ENCODE measurements at places on chromosomes 11 and 22.

DNA sequence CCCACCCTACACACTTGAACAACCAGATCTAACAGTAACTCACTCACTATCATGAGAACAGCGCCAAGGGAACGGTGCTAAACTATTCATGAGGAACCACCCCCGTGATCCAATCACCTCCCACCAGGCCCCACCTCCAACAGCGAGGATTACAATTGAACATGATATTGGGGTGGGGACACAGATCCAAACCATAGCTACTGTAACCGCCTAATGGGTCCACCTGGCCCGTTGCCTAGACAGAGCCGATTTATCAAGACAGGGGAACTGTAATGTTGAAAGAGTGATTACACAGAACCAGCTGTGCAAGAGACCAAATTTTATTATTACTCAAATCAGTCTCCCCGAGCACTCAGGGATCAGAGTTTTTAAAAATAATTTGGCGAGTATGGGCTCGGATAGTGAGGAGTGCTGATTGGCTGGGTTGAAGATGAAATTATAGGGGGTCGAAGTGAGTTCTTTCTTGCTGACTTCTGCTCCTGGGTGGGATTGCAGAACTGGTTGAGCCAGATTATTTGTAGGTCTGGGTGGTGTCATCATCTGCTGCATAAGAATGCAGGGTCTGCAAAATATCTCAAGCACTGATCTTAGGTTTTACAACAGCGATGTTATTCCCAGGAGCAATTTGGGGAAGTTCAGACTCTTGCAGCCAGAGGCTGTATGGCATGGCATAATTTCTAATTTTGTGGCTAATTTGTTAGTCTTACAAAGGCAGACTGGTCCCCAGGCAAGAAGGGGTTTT lies 17.9 kb upstream of the ZC3H12C start:
- DNase-seq = no peak

- peak; percentile 68 for DNase-seq
Observed at GRCh38 chr22:30005213-30005857, 74.9 kb upstream of the HORMAD2 start.

GRCh38 chr11:2869134-2869526 lies 16.4 kb downstream of the CDKN1C start:
- no peak for DNase-seq

DNA sequence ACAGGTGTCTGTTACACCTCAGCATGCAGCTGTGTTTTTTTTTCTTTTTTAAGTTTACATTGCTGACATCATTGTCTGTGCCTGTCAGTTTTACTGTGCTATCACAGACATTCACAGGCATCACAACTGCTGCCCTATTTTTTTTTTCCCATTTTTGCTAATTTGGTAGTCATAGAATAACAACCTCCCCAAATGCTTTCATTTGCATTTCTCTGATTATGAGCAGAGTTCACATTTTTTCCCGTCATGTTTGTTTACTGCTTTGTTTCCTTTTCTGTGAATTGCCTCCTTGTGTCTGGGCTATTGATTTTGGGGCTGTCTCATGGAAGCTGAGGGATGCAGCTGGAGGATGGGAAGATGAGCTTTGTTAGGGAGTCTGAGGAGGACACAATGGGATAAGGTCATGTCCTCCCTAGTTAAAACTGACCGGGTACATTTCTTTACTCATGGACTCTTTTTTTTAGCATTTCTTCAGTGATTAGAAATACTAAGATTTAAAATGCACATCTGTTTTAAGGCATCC lies 155.1 kb downstream of the LDLRAD3 start:
- DNase-seq = no peak

GRCh38 chr11:61198948-61199523 lies 4.3 kb upstream of the PGA3 start:
- DNase-seq = no peak

DNA sequence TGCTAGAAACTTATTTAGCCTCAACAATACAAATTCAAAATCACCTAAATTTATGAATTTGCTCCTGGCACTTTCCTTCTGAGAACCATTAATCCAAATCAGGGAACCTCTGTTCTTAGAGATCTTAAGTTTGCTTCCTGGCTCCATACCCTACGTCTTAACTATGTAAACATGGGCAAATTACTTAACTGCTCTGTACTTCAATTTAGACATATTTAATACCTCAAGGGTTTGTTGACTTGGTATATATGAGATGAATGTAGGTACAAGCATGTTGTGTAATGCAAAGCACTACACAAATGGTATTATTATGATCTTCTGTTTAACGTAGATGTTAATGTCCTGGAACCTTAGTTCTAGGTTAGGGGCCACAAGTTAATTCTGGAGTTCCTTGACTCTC lies 22.6 kb upstream of the ARHGAP20 start:
- DNase-seq = no peak

DNA sequence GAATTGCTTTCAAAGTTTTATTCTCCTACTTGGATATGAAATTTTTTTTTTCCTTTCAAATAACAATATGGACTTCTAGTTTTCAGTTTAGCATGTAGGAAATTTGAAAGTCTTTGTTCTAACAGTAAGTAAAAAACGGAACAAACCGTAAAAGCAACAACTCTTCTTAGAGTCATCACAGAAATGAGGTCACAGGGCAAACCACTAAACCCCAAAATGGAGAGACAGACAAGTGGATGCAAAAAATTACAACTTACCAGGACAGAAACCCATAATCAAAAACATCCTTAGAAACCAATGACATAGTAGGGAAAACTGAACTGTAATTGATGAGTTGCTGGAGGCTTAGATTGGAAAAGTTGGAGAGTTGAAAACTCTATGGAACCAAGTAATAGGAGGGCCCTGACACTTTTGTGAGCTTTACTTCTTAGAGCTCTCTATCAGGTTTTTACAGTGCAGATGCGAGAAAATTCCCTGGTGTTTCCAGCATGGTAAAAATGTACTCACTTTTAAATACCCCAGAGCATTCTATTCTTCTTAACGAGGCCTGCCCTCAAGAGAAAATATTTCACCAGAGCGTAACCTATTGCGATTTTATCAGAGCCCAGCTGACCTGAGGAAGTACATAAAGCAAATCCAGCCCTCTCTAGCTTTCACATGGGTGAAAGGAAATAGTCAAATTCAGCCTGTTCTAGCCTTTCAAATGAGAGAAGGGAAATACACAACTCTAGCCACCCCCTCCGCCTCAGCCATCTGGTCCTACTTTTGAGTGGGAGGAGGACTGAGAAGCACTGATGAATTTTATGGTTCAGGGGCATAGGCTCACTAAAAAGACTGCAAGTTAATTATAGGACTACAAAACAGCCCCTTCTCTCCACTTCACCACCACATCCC lies 39.1 kb downstream of the CASP12 start:
- no peak for DNase-seq

DNA sequence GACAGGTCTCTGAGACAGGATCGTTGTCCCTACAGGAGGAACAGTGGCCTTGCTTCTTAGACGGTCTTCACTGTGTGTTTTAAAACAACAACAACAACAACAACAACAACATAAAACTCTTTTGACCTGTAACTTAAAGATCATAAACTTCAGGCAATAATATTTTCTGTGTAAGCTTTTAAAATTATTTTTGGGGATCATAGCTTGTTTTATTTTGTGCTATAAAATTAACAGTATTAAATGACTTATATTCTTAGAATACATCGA lies 13.8 kb upstream of the AIFM3 start:
- no peak for DNase-seq

DNA sequence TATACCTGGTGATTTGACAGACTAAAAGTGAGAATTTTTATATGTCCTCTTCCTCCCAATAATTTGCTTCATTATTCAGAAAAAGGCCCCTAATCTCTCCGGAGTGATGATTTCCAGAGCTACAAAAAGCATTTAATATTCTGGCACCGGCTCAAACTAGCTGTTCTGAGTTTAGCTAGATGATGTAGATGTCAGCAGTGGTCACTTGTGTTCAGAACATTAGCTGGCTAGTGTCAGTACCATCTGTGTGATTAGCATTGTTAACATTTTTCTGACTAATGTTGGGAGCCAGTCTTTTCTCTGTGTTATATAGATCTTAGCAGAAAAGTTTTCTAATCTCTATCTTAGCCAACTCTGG lies 68.7 kb upstream of the RRM1 start:
- no peak for DNase-seq

DNA sequence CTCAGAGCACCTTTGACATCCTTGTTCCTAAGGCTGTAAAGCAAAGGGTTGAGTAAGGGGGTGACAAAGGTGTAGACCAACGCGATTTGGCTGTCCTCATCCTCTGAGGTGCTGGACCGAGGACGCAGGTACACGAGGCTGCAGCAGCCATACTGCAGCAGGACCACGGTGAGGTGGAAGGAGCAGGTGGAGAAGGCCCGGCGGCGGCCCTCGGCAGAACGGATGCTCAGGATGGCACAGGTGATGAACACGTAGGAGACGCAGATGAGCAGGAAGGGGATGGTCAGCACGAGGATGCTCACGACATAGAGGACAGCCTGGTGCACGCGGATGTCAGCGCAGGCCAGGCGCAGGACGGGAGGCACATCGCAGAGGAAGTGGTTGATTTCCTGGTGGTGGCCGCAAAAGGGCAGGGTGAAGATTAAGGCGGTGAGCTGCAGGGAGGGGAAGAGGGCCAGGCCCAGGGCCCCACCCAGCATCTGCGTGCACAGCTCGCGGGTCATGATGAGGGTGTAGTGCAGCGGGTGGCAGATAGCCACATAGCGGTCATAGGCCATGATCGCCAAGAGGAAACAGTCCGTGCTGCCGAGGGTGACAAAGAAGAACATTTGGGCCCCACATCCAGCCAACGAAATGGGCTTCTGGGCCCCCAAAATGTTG lies 632 bp downstream of the OR10Q1 start:
- no peak for DNase-seq

GRCh38 chr11:134049303-134049702 lies 19.6 kb upstream of the JAM3 start:
- no peak for DNase-seq

DNA sequence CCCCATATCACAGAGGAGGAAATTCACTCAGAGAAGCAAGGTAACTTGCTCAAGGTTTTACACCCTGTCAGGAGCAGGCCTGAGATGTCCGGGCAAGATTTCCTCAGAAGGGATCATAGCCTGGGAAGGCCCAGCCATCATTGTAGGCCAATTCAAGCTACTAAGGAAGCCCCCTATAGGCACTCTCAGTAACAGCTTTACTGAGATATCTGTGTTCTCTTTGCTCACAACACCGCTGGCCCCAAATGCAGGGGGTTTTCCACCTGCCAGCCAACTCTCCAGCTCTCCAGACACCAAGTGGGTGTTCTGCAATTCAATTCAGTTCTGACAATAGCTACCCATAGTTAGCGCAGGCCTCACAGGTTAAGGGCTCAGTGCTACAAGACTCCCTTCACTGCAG lies 84.0 kb downstream of the SLC36A4 start:
- DNase-seq = no peak

DNA sequence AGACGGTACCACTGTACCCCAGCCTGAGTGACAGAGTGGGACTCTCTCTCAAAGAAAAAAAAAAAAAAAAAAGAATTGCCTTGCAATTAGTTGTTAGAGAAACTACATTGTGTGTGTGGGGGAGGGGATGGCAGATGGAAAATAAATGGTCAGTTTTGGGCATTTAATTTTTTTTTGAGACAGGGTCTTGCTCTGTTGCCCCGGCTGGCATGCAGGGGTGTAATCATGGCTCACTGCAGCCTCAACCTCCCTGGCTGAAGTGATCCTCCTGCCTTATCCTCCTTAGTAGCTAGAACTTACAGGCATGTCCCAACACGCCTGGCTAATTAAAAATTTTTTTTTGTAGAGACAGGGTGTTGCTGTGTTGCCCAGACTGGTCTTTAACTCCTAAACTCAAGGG lies 36.4 kb downstream of the WEE1 start:
- no peak for DNase-seq

All from stimulated activated CD4-positive, alpha-beta T cell treated with anti-CD3 and anti-CD28 coated beads, Interleukin-2, amount 100 ng/mL, for 48 hours (primary cell).